ENCODE measurements at places on chromosomes 7 and 10. TPM values are rescaled to one million over a fixed set of nuclear protein-coding genes. Genes with fewer than 3 reads are reported as not detected.

TMEM209 gene
- 15.1 TPM for total RNA-seq

LRRN3 gene
- 0.16 TPM for total RNA-seq

MSMB gene
- not detected for total RNA-seq

KCND2 gene
- not detected for total RNA-seq

XRCC2 gene
- total RNA-seq: 4.6 TPM

RPEL1 gene
- 0.04 TPM for total RNA-seq

NKX2-3 gene
- not detected for total RNA-seq

PNLIPRP2 gene
- not detected for total RNA-seq

SLC13A1 gene
- not detected for total RNA-seq

SCART1 gene
- 0.30 TPM for total RNA-seq

FGFBP3 gene
- 0.08 TPM for total RNA-seq

OR6B1 gene
- not detected for total RNA-seq

GSTO2 gene
- 50.1 TPM for total RNA-seq

ZNF467 gene
- 0.68 TPM for total RNA-seq

ABCB4 gene
- total RNA-seq: not detected

UFSP1 gene
- 6.3 TPM for total RNA-seq

BTBD16 gene
- total RNA-seq: 0.15 TPM

ATRNL1 gene
- total RNA-seq: not detected

FZD1 gene
- total RNA-seq: 4.1 TPM

ZNF518A gene
- 7.6 TPM for total RNA-seq

DRGX gene
- not detected for total RNA-seq

LRRC18 gene
- total RNA-seq: not detected

AKR1C4 gene
- total RNA-seq: not detected

FBH1 gene
- total RNA-seq: 57.6 TPM

NPFFR1 gene
- not detected for total RNA-seq

ECHDC3 gene
- 58.0 TPM for total RNA-seq

ATOH7 gene
- not detected for total RNA-seq

SFMBT2 gene
- total RNA-seq: not detected

FGL2 gene
- 0.15 TPM for total RNA-seq

SEMA3C gene
- 111 TPM for total RNA-seq

VTI1A gene
- 24.5 TPM for total RNA-seq

EBF3 gene
- total RNA-seq: not detected

LIPJ gene
- not detected for total RNA-seq

GRB10 gene
- total RNA-seq: 10.6 TPM

IGFBP3 gene
- 1.0 TPM for total RNA-seq

GJD4 gene
- total RNA-seq: not detected

HDAC9 gene
- 3.0 TPM for total RNA-seq

CCDC7 gene
- 2.4 TPM for total RNA-seq

HMX3 gene
- total RNA-seq: not detected

EEPD1 gene
- 1.2 TPM for total RNA-seq

UBN2 gene
- total RNA-seq: 1.7 TPM

DDIT4 gene
- total RNA-seq: 1,132 TPM

TMEM176A gene
- total RNA-seq: not detected

ASAH2 gene
- 4.1 TPM for total RNA-seq

CAV2 gene
- total RNA-seq: 256 TPM

LBX1 gene
- not detected for total RNA-seq

AS3MT gene
- 3.2 TPM for total RNA-seq

HOXA9 gene
- 6.8 TPM for total RNA-seq

PRKG1 gene
- total RNA-seq: 0.16 TPM

FAM241B gene
- 2.9 TPM for total RNA-seq

KCNMA1 gene
- total RNA-seq: 1.3 TPM

CPXM2 gene
- under 0.01 TPM for total RNA-seq

SORBS1 gene
- total RNA-seq: 0.08 TPM

NUDT13 gene
- total RNA-seq: 2.5 TPM

MEOX2 gene
- total RNA-seq: not detected

HOXA6 gene
- 1.4 TPM for total RNA-seq

UNC5B gene
- total RNA-seq: 12.6 TPM

ANKRD30A gene
- not detected for total RNA-seq
